ENCODE measurements at places on chromosomes 6 and 20.

DNA sequence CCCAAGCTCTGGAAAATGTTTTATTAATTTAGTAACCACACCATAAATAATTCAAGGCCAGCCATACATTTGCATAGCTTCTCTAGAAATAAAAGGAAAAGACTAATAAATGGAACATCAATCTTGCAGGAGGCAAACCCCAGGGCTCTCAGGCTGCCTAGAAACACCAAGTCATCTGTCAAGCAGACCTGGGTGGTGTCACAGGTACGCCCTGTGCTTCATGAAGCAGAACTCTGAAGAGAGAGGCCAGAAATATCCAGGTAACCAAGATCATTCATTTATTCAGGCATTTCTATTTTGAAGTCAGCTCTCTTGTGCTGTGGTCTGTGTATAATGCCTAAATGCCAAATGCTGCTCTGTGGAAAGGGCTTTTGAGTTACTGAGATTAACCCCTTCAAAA lies 45.3 kb upstream of the ARMH2 start:
- no peak for DNase-seq

- DNase-seq, result no peak
These were observed 101.1 kb downstream of the ATXN1 start for GRCh38 chr6:16660157-16660497.

DNA sequence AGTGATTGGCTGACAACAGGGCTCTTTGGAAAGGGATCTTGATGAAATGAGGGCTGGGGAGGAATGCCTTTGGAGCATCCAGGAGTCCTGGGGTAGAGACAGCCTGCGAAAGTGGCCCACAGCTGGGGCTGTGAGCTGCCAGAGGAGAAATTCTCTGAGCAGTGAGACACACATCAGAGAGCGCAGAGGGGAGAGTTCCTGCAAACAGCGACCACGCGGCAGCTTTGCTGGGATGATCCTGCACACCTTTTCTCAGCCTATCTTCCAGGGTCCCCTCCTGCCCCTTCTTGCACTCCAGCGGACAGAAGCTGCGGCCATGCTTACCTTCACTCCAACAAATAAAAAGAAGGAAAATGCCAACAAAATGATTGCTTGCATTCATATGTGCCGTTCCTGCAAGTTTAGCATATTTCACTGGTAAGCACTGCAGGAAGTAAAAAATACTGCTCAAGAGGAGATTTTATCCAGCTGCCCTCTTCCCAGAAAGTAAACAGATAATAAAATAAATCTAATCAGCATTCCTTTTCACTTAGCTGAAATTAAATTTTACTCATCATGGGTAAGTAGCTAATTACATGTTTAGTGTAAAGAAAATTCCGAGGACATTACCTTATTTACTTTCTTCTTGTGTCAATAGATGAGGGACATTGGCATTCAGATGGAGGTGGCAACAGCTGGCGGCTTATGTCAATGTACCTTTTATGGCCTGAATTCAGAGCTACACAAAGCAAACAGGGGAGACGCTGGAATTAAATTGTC lies 339.9 kb upstream of the ARID1B start:
- no peak for DNase-seq

DNA sequence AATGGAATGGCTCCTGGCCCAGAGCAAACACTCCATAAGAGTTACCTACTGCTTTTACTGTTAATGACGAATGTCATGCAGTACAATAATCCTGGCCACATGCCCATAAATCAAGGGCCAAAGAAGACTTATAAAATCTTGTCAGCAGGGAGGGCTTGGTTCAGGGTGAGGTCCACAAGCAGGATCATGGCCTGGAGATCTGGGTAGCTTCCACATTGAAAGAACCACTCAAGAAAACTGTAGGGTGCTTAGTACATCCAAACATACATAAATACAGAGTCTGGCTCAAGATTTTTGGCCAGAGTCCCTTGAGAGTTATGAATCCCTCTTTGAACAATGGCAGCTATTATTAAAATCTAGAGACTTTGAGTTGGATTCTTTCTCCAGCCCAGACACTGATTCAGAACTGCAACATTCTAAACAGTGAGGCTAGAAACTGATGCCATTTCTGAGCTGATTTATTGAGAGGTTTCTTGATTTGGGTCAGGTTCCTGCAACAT lies 188.7 kb downstream of the CDC5L start:
- DNase-seq, result no peak

Data from Caco-2 (cell line).